CD4-positive, alpha-beta T cell treated with Interleukin-1 beta for 1 hour (primary cell): ENCODE measurements at places on chromosomes 7 and 10.
A peak's percentile ranks its signal among the peaks of the same experiment; 100 is the strongest.

DNA sequence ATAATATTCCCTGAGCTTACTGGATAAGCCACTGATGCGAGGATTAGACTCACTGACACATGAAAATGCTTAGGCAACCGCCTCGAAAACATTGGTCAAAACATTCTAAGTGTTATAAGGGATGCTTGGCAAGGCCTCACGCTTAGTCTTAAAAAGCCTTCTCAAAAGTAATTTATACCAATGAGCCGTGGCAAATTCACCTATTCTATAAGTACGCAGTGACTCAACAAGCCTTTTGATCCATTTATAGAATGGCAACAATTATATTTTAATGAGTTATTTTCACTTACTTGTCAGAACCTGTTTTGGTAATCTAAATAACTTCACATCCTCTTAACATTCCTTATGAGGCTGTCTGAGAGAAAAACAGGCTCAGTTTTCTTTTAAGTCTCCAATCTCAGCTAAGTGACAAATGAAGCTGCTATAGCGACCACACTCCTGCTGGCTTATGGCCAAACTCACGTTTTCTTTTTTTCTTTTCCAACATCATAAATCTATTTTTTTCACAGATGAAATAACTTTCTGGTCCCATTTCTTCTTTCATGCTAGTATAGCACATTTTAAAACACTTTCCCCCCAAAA is 121.2 kb upstream of the AFAP1L2 start:
- DNase-seq: no peak

- DNase-seq: no peak
Observed at GRCh38 chr10:21334891-21335696, 190.4 kb downstream of the SKIDA1 start.

DNA sequence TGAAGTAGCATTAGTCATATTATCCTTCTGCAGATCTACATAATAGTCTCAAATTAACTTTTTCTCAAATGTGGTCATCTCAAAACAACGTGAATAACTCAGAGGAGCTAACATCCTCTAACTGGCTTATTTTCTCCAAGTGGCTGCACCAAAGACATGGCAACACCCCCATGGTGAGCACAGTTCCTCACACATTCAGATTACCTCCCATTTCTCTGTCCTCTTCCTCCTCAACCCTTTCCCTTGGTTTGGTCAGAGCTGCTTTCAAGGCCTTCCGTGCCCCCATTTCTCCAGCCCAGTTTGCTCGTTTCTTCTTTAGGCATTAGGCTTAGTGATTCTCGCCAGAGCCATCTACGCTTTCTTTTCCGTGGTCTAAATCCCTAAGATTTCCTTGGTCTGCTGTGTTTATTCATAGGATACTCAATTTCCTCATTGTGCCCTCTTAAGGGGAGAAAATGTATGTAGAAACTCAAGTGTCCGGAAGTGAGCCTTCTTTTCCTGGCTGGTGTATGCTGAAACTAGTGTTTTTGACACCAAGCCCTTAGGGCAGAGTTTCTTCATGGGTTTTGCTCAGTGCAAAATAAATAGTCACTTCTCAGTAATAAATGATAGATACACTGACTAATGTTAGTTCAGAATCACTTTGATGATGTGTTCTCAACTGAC is 2.6 kb downstream of the MET start:
- no peak for DNase-seq

DNA sequence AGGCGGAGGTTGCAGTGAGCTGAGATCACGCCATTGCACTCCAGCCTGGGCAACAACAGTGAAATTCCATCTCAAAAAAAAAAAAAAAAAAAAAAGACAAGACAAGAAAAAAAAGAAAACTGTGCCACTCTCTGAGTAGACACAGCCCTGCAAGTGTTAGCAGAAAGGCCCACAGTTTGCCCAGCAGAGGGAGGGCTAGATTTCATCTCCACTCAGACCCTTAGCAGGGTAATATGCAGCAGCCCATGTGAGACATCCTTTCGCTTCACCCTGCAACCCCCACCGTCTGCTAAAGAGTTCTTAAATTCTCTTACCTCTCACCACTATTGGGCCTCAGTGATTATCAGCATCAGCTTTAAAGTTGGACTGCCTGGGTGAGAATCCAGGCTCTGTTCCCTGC is 38.2 kb downstream of the CTNNA3 start:
- DNase-seq: no peak

DNA sequence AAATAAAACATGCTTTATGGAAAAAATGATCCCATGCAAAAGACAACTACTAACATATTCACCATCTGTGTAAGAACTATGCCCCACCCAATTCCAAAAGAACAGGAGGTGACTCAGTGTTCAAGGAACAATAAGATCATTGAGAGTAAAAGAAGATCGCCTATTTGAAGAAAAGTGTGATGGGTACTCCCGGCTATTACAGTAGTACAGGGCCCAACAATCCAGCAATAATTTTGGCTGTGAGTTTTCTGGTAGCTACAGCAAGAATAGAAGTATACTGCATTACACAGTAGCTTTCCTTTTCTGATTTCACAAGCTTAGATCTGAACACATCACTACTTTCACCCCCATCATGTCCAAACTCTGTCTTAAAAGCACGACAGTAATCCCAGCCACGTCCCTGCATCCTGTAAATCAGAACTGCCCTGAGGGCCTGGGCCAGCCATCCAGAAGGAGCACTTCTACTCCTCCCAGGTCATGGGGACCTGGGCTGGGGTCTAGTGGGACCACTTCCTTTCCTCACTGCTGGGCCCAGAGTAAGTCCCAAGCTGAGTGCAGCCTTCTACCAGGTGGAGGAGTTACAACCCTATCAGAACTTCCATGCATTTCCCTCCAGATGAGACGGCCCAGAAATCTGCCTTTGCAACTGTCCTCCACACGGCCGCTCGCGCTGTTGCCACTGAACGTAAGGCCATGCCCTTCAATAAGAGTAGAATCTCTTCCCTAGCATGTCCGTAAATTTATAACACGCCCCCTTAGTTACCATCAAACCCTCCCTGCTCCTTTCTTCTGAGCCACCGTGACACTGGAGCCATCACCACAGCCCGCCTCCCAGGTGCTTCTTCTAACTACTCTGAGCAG is 7.9 kb downstream of the ESYT2 start:
- DNase-seq: no peak

- no peak for DNase-seq
Observed at GRCh38 chr7:73704640-73705550, 14.6 kb downstream of the STX1A start.

DNA sequence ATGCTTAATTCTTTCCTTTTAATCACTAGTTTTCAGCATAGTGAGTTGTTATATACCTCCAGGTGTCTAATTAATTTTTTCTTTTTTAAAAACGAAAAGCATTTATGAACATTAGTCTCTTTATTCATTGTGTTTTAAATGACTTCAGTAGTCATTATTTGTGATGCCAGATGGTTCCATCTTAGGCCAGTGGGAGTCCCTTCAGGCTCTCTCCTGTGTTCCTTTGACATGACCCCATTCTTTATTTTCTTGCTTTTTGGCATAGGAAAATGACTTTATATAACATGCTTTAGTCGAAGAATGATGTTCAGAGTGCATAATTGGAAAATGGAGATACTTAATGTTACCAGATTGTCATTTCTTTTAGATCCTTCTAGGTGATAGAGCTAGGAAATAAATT is 24.4 kb downstream of the MKLN1 start:
- no peak for DNase-seq

GRCh38 chr7:11236680-11237079 is 263.0 kb downstream of the PHF14 start:
- DNase-seq: no peak

- no peak for DNase-seq
Observed at GRCh38 chr10:24849051-24849450, 103.4 kb downstream of the PRTFDC1 start.

DNA sequence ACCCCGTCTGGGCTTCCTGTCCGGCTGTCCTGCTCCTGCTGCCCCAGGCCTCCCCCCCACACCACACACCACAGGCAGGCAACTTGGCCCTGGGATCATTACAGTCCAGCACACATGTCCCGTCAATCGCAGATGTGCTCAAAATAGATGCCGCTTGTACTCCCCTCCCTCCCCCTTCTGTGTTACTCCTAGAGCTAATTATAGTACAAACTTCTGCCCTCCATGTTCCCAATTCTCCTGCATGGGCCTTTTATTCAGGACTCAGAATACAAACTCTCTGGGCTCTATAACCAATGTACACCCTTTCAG is at the start of gene SYNPO2L:
Gene SYNPO2L (minus strand): TSS at position 40 of the 309 bp plus-strand sequence. CDS start 107 bp downstream, outside the sequence.
- no peak for DNase-seq

- DNase-seq: no peak
Observed at GRCh38 chr7:5553298-5553877, 129.8 kb upstream of the TNRC18 start.

GRCh38 chr10:5151076-5151475 is 33.9 kb downstream of the AKR1C8 start:
- no peak for DNase-seq

DNA sequence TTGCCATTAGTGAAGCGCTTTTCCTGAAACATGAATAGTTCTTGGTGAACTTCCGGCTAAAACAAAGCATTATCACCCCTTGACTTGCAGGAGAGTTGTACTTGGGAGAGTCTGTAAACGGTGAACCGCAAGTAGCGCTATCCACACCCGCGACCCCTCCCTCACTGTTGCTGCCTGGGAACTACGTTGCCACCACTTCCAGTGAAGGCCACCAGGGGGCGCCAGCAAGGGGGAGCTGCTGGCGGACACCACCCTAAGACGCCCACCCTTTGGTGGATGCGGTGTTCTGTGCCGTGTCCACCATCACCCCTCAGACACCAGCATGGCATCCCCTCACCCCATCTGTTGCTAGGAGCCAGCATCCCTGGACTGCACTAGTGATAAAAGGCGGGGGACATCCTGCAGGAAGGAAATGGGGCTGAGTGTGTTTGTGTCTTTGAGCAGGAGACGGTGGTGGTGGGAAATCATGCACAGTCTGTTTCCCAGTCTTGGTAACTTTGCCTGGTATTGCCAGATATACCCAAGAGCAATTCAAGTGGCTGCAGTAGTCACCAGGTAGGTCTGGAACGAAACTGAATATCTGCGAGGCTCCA is 298.2 kb downstream of the FRMD4A start:
- DNase-seq: peak; percentile 14

- DNase-seq: no peak
Observed at GRCh38 chr7:84948634-84949033, 238.2 kb downstream of the SEMA3D start.

DNA sequence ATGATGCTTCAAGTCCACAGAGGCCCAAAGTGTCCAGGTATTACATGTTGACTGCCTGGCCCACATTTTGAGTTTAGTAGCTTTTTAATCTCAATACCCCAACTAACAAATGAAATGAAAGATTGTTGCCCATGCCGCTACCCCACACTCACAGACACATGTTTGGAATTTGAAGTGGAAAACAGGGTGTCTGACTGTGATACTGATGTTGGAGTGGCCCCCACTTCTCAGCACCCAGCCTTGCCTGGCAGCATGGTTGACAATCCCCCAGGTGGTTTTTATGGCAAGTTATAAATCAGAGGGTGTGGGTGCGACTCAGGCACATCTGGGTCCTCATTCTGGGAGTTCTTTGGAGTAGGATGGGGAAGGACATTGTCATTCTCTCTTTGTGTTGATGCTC is 314.7 kb upstream of the ZNF32 start:
- DNase-seq: no peak

GRCh38 chr7:99579281-99579955 is 18.6 kb upstream of the TMEM225B start:
- no peak for DNase-seq

- DNase-seq: no peak
Observed at GRCh38 chr10:126376956-126377355, 11.3 kb downstream of the ADAM12 start.

- DNase-seq: no peak
Observed at GRCh38 chr10:14787938-14788337, 13.2 kb upstream of the FAM107B start.

DNA sequence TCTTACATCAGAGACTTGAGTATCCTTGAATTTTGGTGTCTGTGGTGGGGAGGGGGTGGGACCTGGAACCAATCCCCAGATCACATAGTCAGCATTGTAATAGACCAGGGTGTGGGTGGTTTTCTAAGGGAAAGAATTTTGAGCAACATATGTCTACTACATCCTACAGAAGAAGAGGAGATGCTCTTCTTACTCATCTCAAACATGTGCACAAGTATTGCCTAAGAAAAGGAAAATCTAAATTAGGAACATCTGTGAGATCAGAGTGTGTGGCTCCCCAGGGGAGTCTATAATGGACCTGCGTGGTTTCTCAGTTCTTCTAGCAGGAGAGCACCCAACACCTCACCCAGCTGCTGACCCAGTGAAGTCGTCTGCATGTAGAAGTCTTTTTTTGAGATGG is 148.8 kb downstream of the CCDC3 start:
- DNase-seq: no peak

- no peak for DNase-seq
Observed at GRCh38 chr10:119138346-119139306, 26.9 kb downstream of the SFXN4 start.
